CD8-positive, alpha-beta memory T cell (primary cell): ENCODE measurements at places on chromosomes 13 and 19. TPM values are rescaled to one million over a fixed set of nuclear protein-coding genes. Genes with fewer than 3 reads are reported as not detected.

ANKLE1 gene
- 16.2 TPM for total RNA-seq

LSM14A gene
- total RNA-seq, result 111 TPM

VMAC gene
- total RNA-seq, result 4.0 TPM

THSD8 gene
- total RNA-seq, result 24.6 TPM

GRCh38 chr19:46069806-46070341 is 29.1 kb upstream of the IGFL4 start:
- H3K27me3 ChIP-seq, result peaks cover 4% of the 10 kb centered on the region
- H3K4me3 ChIP-seq, result no peak overlapping the region
- H3K27ac ChIP-seq, result no peak overlapping the region

DNA sequence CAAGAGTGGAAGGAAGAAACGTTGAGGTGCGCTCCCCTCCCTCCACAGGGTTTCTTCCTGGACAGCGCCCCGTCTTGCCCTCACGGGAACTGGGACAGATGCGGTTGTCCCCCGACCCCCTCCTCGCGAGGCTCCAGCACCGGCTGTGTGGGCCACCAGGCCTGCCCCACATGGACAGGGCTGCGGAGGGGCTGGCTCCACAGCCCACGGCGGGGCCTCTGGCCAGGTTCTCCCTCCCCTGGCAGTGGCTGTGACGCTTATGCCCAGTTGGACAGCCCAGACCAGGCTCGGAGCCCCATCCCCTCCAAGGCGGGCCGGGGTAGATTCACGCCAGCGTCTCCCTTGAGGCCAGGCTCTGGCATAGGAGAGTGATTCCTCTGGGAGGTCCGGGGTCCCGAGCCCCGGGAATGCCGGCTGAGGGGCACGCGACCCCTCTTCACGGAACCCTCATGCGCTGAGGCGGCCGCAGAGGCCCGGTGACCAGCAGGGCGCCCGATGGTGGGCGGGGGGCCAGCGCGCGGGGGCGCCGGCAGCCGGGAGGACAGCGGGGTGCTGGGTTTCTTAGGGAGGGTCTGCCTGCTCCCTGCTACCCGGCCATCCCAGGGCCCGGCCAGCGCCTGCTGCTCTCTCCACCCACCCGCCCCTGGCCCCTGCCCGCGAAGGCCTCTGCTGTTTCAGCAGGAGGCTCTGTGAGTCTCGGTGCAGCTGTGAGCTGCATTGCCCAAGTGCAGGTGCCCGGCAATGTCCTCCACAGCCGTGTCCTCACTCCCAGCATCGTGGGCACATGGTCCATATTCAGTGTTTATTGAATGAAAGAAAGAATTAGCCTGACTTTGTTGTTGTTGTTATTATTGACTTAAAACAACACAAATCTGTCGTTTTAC is 20.3 kb upstream of the GAS6 start:
- H3K36me3 ChIP-seq, result no peaks in the 10 kb centered on the region
- peaks cover 5% of the 10 kb centered on the region for H3K27me3 ChIP-seq
- no peak overlapping the region for H3K27ac ChIP-seq
- no peak overlapping the region for H3K4me3 ChIP-seq

- H3K4me1 ChIP-seq, result no peaks in the 10 kb centered on the region
- no peaks in the 10 kb centered on the region for H3K27me3 ChIP-seq
- H3K36me3 ChIP-seq, result no peaks in the 10 kb centered on the region
- no peak for DNase-seq
Observed at GRCh38 chr19:51664997-51665396, 18.4 kb upstream of the SIGLEC14 start.

- no peak for DNase-seq
- no peak overlapping the region for H3K4me3 ChIP-seq
- H3K27me3 ChIP-seq, result no peaks in the 10 kb centered on the region
- H3K36me3 ChIP-seq, result peaks cover 24% of the 10 kb centered on the region
- no peaks in the 10 kb centered on the region for H3K4me1 ChIP-seq
- H3K27ac ChIP-seq, result no peak overlapping the region
Observed at GRCh38 chr13:28268800-28269223, 130.5 kb downstream of the PAN3 start.
